Panc1 (cell line): ENCODE measurements at places on chromosomes 11 and 22.

- DNase-seq: no peak
Measured at GRCh38 chr22:30444632-30445437, 19.3 kb downstream of the MTFP1 start.

- no peak for DNase-seq
Measured at GRCh38 chr11:15113381-15113780, 1.3 kb upstream of the INSC start.

DNA sequence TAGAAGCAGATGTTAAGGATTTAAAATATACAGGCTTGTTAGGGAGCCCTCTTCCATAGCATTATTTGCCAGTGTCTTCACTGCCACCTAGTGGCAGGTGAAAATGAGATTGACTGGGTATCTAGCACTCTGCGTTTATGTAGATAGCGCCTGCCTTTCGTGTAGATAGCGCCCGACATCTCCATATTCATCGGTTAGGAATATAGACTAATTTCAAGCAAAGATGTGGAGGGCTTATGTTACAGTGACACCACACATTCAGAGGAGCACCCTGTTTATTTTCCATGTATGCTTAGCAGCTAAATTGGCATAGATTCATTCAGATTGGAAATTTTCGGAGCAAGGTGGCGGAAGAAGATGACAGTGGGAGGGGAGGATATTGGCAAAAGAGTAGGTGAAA, 72.0 kb downstream of the SLC5A12 start:
- peak; percentile 36 for DNase-seq

DNA sequence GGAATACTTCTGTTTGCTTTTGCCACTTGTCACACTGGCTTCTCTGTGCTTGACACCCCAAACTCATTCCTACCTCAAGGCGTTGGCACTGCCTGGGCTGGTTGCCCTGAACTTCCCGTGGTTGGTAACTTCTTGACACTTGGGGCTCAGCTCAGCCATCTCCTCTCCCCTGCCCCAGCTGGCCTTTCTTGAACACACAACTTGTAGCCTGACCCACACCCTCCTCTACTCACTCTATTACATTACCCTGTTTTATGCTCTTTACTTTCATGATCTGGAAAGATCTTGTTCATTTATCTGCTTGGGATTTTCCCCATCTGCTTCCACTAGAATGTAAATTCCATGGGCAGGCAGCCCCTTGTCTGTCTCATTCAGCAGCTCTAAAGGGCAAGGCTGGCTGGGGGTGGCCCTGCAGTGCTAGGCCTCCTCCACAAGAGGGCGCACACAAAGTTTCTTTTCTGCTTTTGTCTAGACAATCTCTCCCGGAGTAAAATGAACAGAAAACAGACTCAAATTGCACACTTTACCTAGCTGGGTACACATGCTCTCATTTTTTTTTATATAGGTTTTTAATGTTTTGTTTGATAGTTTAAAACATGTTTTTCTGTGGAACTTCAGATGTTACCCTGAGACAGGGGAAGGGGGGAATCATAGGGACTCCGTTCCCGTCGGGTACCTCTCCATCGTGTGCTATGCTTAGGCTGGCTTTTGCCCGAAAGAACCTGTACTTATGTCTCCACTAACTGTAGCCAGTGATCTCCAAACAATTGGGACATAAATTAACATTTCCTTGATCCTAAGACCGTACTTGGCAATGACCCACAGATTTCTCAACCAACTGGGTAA, 16.4 kb upstream of the MRGPRX2 start:
- peak; percentile 39 for DNase-seq

DNA sequence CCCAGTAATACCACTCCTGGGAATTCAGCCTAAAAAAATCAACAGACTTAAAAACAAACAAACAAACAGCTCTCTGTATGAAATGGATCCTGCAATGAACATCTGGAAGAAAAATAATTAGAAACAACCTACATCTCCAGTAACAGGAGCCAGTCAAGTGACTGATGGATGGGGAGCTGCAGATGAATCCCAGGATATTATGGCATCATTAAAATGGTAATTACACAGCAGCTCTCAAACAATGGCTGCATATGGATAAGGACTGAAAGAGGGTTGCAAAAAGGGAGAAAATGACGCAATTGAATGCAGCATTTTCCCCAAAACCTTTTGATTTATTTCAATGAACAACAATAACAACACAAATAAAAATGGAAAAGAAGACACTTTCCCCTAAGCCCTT, 4.1 kb downstream of the NPTXR start:
- DNase-seq: no peak

DNA sequence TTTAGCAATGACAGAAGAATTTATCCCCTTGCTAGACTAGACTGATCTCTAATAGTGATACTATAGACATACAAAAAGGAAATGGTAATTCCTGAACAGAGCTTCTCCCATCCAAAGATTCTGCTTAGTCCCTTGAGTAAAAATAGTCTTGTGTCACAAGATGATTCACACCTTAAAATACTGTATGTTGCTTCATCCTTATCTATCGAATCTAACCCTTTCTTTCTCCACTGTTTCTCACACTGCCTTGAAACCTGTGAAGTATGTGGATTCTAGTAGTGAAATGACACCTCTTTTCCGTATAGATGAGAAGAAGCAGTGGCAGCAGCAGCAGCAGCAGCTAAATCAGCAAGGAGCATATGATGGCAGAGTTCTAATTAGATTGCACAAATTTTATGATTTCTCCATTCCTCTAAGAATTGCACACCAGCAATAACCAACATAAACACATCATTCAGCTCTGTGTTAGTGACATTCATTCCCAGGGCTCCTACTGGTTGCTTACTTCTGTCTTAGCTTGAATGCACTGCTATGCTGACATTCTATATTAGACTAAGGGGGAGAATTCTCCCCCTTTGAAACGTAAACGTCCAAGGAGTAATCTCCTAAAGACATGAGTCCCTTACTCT, 14.6 kb downstream of the KCNA4 start:
- DNase-seq: no peak

DNA sequence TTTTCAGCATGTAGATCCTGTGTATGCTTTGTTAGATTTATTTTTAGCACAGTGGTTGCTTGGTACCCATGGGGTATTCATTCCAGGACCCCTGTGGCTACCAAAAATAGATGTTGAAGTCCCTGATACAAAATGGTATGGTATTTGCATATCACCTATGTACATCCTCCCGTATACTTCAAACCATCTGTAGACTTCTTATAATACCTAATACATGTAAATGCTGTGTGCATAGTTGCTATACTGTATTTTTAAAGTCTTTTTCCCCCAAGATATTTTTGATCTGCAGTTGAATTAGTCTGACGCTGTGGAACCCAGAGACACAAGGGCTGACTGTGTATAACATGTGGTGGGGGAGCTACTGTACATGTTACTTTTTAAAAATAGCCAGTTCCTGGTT, 101.1 kb downstream of the ATXN10 start:
- DNase-seq: no peak

DNA sequence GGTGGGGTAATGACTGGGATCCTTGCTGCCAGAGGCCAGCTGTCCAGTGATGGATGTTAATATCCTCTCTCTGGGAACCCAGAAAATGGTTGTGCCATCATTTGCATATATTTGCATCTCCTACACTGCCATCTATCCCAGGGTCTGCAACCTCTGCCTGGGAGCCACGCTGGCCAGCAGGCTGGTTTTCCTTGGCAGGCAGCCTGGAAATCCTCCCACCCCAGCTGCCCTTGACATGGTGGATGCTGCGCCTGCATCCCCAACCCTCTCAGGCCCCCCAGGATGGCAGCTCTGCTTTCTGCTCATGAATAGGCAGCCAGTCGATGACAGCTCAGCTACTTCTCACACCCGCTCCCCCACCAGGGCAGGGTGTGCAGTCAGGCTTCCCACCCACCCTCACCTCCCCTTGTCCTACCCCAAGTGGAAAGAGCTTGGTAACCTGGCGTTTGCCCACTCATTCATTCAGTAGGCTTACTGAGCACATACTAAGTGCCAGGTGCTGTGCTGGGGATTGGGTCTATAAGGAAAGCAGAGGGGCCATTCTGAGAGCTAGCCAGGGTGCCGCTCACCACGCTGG, 202.5 kb downstream of the TRIM29 start:
- DNase-seq: no peak

DNA sequence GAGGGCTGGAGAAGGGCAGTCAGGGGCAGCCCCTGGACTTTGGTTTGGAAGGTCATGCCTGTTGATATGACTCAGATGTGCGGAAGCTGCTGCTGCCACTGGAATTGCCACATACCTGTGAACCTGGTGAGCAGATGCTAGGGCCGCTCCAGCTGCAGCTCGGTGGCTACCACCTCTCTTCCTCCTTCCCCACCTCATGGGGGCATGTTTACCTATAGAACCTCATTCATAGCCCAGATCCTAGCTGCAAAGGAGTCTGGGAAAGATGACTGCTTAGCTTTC, 17.5 kb upstream of the TSPAN18 start:
- no peak for DNase-seq

DNA sequence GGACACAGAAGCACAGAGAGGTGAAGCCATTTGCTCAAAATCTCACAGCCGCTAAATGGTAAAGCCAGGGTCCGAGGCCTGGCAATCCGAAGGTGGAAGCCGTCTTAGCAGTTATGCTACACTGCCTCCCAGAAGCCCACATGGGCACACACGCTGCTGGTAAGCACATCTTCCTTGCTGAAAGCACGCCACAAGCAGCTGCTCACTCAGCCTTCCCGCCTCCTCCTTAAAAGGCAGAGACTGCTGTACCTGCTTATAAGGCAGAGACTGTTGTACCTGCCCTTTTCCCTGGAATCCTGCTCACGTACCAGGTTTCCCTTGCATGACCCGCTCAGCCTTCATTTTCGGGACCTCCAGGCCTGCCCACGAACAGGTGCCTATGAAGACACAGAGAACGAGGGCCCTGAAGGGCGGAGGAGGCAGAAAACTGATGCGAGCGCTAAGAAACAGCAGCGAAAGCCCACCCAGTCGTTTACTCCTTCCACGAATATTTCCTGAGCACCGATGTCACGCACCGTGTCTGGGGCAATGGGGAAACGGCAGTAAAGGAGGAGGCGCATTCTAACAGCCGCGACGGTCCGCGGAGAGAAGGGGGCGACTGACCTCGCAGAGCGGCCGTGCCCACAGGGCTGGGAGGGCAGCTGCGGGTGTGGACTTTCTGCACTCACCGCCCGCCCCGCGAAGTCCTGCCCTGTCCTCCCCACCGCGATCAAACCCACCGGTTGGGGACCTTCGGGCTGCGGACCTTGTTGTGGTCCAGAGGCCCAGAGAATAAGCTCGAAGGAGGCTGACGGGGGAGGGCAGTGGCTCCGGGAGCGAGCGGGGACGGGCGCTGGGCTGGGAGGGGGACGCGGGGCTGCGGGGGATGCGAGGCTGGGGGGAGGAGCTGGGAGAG, 13.0 kb downstream of the SPATA19 start:
- DNase-seq: no peak

- DNase-seq: no peak
Measured at GRCh38 chr11:83933008-83933407, 646.8 kb upstream of the CCDC90B start.

GRCh38 chr22:43293259-43293654, 49.9 kb downstream of the SCUBE1 start:
- DNase-seq: no peak

GRCh38 chr22:49550766-49551362, 276.8 kb downstream of the BRD1 start:
- no peak for DNase-seq

DNA sequence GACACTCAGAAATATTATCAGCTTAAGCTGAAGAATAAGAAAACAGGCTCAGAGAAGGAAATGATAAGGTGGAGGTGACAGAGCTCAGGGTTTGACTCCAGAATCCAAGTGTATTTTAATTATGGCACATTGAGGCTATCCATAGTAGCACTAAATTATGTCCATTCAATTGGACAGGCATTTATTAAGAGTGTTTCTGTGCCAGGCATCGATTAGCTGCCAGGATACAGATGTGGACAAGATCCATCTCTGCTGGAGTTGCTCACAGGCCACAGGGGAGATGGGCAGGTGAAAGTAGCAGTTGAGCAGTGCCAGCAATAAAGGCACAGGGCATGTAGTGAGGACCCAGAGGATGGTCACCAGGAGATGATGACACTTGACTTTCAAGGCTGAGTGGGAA, 592.5 kb downstream of the INSC start:
- DNase-seq: no peak

- DNase-seq: no peak
Measured at GRCh38 chr22:26431261-26431995, 2.4 kb downstream of the ASPHD2 start.

DNA sequence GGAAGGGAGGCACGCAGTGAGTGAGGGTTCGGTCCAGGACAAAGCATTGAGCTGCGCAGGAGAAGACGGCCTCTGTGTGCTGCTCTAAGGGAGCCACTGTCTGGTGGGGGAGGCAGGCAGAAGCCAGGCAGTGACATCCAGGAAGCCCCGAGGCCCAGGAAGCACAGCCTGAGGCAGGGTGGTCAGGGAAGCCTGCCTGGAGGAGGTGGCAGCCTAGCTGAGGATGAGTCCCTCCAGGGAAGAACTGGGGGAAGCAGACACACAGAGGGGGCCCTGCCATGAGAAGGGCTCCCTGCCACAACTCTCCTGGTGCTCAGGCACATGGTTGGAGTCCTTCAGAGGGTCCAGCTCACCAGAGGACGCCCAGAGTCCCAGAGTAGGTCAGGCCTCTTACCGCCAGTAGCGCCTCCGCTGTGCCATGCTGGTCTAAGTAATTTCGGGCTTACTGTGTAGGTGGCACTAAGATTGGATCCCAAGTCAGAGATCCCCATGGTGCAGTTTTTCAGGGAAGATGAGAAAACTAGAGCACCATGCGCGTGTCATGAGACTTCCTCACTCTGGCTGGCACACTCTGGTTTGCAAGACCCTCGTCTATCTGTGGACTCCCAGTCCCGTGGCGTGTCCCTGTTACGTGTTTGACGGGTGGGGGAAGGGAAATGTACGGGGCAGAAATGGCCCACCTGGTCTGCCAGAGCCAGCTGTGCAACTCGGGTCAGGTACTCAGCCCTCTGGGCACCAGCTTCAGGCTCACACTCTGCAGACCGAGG, 887.2 kb downstream of the BRD1 start:
- no peak for DNase-seq

DNA sequence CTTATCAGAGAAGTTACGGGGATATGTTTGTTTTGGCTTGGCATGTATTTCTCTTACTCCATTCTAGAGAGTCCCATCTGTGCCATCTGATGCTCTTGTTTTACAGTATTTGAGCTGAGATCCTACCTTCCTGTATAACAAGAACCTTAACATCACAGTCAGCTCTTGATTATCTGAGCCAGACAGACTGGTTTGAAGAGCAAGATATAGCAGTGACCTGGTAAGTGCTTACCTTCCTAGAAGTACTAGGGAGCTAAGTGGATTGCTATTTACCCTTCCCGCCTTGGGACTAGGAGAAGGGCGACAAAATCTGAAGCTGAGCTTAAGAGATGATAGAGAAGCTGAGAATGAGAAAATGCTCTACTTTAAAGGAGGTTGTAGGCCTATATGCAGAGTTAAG, 235.3 kb downstream of the CSNK2A3 start:
- DNase-seq: no peak

DNA sequence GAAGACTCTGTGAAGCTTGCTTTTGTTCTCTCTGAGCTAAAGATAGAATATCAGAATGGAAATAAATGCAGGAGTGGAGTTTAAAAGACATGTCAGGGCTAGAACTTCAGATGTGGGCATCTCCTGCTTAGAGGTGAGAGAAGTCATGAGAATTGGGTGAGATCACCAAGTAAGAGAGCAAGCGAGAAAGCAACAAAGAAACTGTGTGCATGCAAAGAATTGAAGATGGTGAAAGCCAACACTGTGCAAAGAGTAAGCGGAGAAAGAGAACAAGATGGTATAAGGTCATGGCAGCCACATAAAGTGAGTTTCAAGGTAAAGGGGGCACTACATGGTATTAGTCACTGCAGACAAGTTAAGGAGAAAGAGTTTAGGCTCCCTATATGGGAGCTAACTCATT, 57.3 kb upstream of the SCUBE2 start:
- DNase-seq: no peak

GRCh38 chr11:17786824-17787525, 52.4 kb downstream of the KCNC1 start:
- DNase-seq: no peak
